Activated naive CD4-positive, alpha-beta T cell treated with anti-CD3 and anti-CD28 coated beads, Interleukin-2, amount 50 U/mL, for 16 hours (primary cell): ENCODE measurements at places on chromosomes 4 and X.

GRCh38 chr4:178333355-178333754, 891.1 kb upstream of the AGA start:
- no peak for DNase-seq

GRCh38 chr4:90375081-90375480, 247.9 kb downstream of the CCSER1 start:
- DNase-seq = no peak

GRCh38 chr4:128951316-128951715, 141.8 kb downstream of the JADE1 start:
- no peak for DNase-seq

GRCh38 chr4:62717154-62717553, 1517.0 kb downstream of the ADGRL3 start:
- DNase-seq = no peak

GRCh38 chrX:111876646-111877045, 665 bp downstream of the TRPC5OS start:
- DNase-seq = no peak

- DNase-seq = no peak
Observed at GRCh38 chr4:1053080-1053661, 41.7 kb downstream of the FGFRL1 start.

DNA sequence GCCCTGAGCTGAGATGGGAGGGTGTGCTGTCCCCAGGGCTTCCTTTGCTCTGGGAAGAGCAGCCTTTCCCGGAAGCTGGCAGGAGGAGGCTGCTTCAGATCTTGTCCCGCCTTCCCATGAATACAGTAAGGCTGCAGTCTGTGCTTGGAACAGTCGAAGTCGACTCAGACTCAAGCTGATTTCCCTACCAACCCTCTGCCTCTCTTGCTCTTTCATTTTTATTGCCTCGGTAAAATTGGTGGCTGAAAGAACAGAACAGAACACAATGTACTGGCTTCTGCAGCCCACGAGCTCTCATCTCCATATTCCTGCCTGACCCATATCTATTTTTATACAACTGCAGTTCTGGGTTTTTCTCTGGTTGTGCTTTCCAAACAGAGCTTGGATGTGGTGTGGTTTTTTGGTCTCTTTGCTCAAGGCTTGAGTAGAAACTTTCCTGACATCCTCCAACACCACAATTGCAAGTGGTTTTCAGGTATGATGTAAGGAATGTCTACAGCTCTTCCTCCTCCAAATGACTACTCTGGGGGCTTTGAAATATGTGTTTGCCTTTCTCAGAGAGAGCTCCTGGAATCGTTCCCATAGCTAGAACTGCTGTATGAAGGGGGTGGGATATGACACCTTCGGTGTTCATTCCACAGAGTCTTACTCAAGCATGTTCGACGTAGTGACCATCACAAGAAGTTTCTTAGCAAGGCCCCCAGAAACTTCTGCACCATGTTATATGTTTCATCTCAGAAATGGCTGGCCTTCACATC, 61.3 kb downstream of the ENPP6 start:
- DNase-seq = no peak

GRCh38 chr4:181416966-181417365, 826.2 kb upstream of the TENM3 start:
- DNase-seq = no peak

DNA sequence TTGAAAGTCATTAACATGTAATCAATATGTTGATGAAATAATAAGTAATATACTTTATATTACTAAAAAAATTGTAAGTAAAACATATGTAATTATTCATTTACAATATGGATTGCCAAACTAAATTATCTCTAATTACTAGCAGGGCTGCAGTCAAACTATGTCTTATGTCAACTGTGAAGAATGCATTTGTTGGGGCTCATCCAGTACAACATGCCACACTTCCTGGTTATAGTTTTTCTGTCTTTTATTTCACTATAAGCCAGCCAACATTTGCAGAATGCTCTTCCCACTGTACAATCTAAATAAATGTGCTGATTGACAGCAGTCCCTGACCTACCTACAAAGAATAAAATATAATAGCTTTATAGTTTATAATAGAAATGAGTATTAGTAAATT, 975.4 kb upstream of the NDST4 start:
- no peak for DNase-seq

DNA sequence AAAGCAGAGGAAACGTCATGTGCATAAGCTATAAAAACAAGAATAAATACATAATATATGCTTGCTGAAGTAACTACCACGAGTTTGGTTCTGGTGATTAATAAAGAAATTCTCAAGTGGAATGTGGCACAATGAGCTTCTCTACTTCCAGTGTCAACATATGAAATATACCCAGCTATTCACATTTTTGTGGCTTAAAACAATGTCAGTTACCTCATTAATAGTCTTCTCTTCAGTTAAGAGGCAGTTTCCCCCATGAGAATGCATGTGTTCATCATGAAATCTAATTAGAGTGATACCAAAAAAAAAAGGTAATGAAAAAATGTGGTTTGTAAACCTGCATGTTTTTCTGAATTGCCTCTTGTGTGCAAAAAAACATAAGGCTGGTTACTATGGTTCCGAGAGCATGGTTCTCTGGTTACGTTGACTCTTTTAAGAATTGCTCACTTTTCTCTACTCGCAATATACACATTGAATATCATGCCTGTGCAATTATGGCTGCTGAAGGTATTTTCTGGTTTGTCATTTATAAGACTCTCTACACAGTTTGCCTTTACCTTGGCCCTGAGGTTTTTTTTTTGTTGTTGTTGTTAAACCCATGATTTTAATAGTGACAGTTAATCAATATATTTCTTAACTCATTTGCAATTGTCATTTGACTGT, 108.2 kb downstream of the PCDH7 start:
- DNase-seq = no peak

DNA sequence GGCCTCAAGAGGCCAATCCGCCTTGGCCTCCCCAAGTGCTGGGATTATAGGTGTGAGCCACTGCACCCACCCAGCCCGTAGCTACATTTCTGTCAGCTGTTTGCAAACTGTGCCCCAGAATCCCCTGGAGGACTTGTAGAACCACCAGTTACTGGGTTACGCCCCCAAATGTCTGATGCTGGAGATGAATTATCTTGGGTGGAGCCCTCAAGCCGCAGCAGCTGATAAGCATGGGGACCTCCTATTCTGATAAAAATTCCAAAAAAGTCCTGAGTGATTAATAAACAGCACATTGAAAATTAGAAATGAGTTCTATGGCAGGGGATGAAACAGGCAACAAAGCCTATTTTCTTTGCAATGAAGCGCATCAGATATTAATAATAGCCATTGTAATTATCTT, 105.0 kb downstream of the PTTG2 start:
- DNase-seq = no peak

GRCh38 chrX:23616361-23616760, 50.9 kb upstream of the PRDX4 start:
- no peak for DNase-seq

DNA sequence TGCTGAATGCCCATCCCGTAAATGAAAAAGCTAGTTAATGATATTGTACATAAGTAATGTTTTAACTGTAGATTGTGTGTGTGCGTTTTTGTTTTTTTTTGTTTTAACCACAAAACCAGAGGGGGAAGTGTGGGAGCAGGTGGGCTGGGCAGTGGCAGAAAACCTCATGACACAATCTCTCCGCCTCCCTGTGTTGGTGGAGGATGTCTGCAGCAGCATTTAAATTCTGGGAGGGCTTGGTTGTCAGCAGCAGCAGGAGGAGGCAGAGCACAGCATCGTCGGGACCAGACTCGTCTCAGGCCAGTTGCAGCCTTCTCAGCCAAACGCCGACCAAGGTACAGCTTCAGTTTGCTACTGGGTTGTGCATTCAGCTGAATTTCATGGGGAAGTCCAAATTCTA, at the start of gene SPP1:
Gene SPP1 (plus strand): TSS at position 249 of the 400 bp plus-strand sequence. CDS start 1,182 bp downstream, outside the sequence.
- no peak for DNase-seq

DNA sequence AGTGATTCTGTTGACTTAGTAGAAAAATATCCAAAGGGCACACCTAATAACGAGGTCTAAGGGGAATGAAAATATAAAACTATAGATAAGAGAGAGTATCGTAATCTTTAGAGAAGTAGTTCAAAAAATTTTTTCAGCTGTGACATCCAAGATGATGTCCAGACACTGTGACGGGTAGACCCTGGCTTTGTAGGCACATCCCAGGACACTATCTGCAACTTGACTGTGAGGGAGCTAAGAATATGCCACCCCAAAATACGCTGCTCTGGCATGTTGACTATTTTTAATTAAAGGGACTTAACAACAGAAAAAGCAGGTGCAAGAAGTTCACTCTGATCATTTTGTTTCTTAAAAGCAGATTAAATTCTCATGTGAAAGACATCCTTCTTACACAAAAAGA, 89.5 kb downstream of the CLCN4 start:
- DNase-seq = no peak

- no peak for DNase-seq
Observed at GRCh38 chrX:154027022-154027402, 7.3 kb upstream of the IRAK1 start.

- DNase-seq = no peak
Observed at GRCh38 chrX:12672367-12673106, 118.7 kb upstream of the PRPS2 start.

DNA sequence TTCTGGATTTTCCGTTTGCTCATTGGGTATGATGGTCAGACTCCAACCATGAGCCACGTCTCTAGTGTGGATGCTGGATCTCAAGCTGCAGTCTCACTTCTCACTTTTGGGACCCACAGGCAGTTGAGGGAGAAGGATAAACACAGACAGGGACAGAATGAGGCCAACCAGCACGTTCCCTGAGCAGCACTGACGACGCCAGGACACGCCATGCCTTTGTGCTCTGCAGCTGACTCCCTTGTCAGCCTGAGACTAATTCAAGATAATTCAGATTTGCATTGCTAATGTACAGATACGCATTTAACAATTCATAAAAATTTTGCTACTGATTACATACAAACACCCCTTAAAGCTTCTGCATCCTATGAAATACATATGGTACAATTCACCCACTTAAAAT, 106.5 kb downstream of the FAM193A start:
- no peak for DNase-seq

- no peak for DNase-seq
Observed at GRCh38 chrX:1231850-1232465, 19.5 kb upstream of the CRLF2 start.

GRCh38 chr4:1763550-1764080, 29.5 kb upstream of the FGFR3 start:
- DNase-seq = no peak

DNA sequence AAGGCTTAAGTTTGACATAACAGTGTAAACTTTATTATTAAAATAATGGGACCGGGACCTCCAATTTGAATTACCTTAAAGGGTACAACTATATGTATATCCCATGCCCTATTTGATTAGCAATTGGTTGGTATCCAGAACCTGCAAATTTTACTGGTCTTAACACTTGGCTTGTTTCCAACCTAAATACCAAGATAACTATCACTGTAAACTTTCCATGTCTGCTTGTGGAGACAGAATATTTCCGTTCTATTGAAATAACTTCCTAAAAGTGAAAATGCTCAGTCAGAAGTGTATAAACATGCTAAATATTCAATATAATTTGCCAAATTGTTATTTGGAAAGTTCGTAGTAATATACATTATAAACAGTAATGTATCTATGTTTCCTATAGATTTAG, 154.0 kb downstream of the TMEM47 start:
- DNase-seq = no peak

- DNase-seq = no peak
Observed at GRCh38 chr4:16622826-16623225, 275.6 kb downstream of the LDB2 start.

- no peak for DNase-seq
Observed at GRCh38 chrX:133916984-133917722, 68.2 kb downstream of the GPC3 start.

DNA sequence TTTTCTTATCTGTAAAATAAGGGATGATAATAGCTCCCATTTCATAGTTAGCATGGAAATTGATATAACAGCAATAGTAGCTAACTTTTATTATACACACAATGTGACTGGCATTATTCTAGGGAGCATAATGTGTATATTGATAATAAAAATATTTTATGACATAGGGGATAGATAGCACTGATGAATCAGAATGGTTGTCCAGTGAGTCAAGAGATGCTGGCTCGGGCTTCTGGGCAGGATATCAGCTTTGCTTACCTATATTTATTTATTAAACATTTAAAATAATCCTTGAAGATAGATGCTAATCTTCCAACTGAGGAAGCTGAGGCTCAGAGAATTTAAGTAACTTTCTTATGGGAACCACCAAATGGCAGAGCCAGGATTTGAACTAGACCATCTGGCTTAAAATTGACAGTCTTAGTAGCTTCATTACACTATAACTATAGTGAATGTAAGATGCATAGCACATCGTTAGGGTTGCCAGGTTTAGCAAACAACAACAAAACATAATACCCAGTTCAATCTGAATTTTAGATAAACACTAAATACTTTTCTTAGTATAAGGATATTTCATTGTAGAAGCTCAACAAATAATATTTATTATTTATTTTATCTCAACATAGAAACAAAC, 2.7 kb downstream of the AFP start:
- DNase-seq = no peak

- DNase-seq = no peak
Observed at GRCh38 chr4:41660352-41660751, 88.2 kb downstream of the PHOX2B start.

- DNase-seq = no peak
Observed at GRCh38 chrX:154607370-154607769, 11.7 kb downstream of the CTAG1B start.

- DNase-seq = no peak
Observed at GRCh38 chr4:80336582-80336981, 1.1 kb downstream of the CFAP299 start.

DNA sequence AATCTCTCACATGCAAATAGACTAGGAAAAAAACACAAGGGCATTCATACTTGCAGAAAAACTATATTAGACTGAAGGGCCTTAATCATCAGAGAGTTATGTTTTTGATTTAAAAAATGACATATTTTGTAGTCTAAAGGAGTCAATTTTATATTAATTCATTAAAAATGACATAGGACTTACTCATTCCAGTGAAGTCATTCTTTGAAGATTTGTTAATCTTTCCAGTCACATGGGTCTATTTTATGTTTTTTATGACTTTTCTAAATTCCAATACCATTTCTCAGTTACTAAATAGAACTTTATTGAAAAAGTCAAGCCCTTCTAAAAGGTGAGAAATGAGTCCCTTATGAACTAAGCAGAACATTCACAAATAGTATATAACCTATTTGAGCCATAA, 743.8 kb upstream of the INTU start:
- DNase-seq = no peak
